ENCODE measurements at places on chromosomes 7 and 10.

DNA sequence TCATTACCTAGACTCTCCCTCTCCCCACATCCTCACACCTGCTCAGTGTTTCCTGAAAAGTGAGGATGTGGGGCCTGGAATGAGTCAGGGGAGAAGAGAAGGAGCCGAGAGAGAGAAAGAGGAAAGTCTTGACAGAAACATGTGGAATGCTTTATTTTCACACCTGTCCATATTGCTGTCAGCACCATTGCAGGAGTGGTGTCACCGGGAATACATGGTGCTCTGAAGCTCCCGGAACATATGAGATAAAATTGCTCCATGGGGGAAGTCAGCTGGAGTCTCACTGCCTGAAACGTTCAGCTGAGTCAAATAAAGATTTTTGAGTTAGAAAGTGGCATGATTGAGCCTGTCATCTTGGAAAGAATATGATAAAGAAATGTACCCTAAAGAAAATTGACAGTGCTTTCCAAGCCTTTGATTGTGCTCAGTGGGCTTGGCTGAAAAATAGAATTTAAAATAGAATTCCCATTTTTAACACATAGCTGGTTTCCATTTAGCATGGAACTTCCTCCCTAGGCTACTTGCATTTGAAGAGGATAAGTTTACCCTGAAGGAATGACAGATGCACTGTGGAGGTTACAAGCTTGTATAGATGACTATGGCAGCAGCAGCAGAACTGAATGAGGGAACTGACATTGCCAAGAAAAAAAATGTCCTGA lies 182.4 kb downstream of the PCLO start:
- DNase-seq, result no peak

DNA sequence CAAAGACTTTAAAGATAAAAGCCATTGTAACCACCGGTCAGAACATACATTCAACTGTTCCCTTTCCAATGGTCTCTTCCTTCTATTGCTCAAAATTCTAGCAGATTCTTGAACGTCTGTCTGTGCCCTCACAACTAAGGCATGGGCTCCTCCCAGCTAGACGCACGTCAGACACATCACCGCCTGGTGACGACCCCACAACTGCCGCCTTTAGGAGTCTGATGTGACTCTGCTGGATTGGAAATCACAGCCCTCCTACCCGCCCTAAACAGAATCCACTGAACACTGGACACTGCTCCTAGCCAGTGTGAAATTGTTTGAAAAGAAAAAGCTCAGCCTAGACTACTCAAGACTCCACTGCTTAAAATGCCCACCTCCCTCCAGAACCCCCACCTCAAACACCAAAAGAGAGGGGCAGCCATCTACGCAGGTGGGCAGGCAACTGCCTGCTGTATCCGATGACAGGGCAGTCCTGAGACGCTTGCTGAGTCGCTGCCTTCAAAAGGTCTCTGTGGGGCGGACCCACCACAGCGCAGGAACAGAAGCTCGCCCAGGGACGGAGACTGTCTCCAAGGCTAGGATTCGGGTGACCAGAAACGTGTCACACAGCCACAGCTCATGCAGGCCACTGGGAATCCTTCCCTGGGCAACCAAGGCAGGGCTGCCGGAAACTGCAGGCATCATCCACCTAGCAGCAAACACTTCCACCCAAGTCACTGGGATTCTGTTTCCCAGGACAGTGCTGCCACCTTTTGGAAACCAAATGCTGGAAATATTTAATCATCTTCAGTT lies 34.7 kb downstream of the GSDME start:
- DNase-seq, result peak; percentile 63

GRCh38 chr7:155738652-155739537 lies 73.4 kb downstream of the SHH start:
- peak; percentile 68 for DNase-seq

DNA sequence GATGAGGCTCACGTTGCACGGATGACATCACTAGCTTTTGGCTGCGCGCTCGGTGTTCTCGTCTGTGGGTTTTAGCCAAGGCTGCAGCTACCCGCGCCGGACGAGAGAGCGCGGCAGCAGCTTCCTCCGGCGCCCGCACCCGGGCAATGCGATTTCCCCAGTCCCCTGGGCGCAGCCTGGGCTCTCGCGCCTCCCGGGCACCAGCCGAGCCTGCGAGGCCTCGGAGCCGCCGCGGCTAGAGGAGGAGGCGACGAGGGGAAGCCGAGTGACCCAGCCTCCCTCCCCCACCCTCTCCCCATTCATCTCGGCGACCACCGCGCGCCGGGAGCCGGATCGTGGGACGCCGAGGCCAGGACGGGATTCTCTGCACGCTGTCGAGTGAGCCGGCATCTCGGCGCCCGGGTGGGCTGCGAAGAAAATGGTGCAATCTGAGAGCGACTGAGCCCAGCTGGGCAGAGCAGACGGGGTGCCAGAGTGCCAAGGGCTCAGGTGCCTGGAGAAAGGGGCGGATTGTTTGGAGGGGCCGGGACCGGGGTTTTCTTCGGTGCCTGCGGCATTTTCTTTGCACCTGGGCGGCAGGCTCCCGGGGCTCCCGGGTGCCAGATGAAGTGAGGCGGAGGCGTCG lies 1.2 kb upstream of the TMEM178B start:
- DNase-seq, result peak; percentile 83

GRCh38 chr10:57972783-57973182 lies 294.9 kb downstream of the IPMK start:
- DNase-seq, result peak; percentile 70

GRCh38 chr10:29555746-29556481 lies 78.9 kb downstream of the SVIL start:
- peak; percentile 74 for DNase-seq

- DNase-seq, result no peak
These were observed 76.4 kb downstream of the ABCC2 start for GRCh38 chr10:99858849-99859248.

DNA sequence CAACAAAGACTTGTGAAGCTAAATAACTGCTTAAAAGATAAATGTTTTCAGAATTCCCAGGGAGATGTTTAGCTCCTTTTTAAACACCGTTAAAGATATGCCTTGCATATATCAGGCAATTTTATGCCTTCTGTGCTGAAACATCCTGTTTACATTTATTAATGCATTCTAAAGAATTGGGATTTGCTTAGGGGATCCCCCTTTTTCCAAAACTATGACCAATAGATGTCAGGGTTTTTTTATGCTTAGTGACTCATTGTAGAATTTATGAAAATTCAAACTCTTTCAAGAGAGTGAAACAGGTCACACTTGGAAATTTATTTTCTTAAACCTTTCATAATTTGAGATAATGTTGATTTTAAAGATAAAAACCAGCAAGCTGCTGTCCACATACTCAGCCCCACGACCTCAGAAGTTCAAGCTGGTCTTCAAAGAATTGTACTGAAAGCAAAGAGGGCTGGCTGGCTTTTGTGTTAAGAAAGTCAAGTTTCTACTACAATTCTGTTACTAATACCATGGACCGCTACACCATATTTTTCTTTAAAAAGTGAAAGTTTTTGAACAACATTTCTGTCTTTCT lies 411.8 kb downstream of the ETV1 start:
- DNase-seq, result no peak

- DNase-seq, result no peak
These were observed 1208.0 kb downstream of the SORCS1 start for GRCh38 chr10:105956550-105956949.

DNA sequence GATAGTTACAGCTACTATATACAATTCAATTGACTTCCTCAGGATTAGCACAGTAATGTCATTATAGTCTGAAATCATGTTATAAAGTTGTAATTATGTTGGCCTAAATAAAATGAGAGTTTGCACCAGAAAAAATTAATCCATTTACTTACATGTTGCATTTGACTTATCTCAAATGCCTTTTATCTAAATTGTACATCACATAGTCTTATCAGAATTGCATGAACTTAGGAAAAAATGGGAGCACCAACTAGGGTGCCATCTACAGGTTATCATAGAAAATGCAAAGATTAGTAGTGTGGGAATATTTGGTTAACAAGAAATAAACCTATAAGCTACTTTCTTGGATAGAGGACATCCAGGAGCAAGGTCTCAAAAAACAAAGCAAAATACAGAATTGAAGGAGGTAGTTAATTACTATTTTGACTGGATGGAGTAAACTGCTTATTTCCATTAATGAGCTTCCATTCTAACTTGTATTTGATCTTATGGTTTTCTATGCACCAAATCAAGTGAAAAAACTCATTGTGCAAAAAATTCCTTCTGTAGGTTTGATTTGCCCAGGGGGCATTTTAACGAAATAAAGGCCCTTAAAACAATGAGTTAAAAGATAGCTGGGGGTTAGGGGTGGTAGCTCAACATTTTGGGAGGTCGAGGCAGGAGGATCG lies 60.0 kb upstream of the ORC5 start:
- peak; percentile 1 for DNase-seq
